Thymus (tissue), 14 donors: ENCODE measurements at places on chromosomes 3 and 15. TPM values are rescaled to one million over a fixed set of nuclear protein-coding genes. Genes with fewer than 3 reads are reported as not detected.

LMOD3 gene
- 0.14 TPM for total RNA-seq

DNA sequence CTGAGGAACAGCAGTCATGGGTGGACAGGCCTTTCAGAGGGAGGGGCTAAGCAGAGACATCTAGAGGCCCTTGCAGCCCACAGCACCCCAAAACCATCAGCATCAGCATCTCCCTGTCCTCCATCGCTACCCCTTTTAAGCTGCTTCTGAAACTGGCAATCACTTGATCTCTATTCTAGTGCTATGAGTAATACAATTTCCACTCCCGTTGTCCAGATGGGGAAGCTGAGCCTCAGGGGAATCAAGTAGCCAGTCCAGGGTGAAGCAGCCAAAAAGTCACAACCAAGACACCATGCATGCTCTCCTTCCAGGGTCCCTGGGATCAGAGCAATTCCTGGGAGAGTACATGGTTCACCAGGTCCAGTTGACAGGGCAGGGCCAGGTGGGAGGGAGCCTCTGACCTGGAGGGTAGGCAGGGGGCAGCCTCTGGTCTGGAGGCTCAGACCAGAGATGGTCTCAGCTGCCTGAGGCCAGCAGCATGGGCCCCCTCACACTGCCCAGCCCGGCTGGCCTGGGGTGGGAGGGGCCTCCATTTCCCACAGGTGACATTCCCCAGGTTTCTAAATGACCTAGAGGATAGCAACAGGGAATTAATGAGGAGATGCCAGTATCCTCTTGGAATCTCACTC is 30.0 kb downstream of the KLHL25 start:
- DNase-seq, result no peak

DNA sequence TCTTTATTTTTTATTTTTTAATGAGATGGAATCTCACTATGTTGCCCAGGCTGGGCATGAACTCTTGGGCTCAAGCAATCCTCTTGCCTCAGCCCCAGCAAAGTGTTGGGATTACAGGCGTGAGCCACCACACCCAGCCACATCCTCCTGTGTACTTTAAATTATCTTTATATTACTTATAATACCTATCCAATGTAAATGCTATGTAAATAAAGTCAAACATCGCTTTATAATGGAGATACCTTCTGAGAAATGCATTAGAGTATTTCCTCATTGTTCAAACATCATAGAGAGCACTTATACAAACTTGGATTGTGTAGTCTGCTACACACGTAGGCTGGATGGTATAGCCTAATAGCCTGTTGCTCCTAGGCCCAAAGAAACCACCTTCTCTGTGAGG is 41.4 kb upstream of the MAGI1 start:
- no peak for DNase-seq

SLC35A5 gene
- 25.9 TPM for total RNA-seq

DNA sequence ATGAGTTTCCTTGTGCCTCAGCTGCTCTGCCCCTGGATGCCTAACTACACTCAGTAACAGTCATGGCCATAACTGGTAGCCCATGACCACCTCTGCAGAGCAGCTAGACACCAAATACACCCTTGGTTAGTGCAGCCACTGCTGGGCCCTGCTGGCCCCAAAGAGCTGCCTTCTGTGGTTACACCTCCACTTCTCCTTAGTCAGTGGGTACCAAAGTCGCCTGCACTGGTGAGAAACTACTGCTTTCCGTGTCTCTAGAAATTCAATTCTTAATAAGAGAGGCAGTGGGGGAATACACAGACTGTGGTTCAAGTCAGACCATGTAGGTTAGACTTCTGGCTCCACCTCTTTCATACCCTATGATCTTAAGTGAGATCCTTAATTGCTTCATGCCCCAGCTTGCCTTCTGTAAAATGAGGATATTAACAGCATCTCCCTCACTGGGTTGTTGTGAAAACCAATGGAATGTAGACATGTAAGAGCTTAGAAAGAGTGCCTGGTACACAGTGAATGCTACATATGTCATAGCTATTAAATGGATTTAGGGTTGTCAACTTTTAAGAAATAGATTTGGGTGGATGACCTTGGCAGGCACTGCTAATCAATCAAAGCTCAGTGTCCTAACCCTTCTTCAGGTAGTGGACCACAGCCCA is 18.2 kb downstream of the HEG1 start:
- no peak for DNase-seq

GRCh38 chr3:190883973-190884832 is 21.7 kb upstream of the GMNC start:
- peak; percentile 31 for DNase-seq

DNA sequence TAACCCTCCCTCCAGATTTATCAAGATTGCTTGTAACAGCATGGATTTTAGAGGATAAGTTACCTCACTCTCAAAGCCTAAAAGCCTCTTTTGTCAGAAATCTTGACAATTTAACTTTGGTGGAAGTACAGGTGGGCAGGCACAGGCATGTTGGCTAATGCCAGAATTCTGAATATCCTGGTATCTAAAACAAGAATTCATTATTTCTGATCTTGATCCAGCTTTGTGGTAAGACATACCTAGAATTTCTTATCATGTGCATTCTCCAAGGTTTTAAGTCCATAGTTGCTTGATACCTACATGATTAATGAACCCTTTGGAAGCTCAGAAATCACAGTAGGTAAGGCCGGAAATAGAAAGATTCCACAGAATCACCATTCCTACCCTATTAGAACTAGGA is 109.9 kb upstream of the TTC14 start:
- no peak for DNase-seq

DNA sequence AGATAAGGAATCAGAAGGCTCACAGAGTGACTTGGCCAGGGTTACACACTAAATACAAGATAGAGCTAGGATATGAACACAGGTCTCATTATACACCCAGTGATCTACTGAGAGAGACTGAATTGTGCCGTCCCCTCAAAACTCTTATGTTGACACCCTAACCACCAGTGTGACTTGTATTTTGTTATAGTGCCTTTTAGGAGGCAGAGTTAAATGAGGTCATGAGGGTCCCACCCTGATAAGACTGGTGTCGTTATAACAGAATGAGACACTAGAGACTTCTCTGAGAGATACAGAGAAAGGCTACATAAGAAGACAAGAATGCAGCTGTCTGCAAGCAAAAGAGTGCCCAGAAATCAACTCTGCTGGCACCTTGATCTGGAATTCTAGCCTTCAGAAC is 12.6 kb downstream of the KPNA1 start:
- no peak for DNase-seq

DNA sequence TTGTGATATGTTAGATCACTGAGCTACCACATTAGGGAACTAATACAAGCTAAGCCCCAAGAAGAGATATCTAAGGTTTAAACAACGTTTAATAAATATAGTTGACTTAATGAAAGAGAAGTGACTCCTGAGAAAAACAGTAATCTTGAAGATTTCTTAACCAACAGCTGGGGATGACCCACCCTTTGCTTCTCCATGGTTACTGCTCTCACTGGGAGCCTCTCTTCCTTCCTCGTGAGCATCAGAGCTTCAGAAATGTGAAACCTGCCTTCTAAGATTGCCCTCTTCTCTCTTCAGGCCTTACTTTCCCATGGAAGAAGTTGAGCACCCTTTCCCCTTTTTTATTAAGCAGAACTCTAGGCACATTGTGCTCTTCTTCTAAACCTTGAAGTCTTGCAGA is 132.2 kb upstream of the NR2E3 start:
- no peak for DNase-seq

- DNase-seq, result no peak
Measured at GRCh38 chr3:135889443-135889842, 76.1 kb upstream of the PPP2R3A start.

DNA sequence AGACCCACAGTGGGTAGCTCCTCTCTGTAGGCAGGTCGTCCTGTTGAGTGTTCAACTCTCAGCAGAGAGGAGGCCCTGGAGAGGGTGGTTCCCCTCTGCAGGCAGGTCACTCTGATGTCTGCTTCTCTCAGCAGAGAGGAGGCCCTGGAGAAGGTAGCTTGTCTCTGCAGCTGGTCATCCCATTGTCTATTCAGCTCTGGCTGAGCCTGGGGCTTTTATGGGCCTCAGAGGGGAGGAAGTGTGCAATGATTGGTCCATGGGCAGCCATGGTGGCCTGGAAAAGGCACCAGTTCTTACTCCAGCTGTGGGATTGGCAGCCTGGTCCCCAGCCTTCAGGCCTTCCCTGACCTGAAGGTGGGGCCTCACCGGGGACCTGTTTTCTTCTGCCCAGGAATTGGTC is 52.9 kb downstream of the PPCDC start:
- no peak for DNase-seq

TMEM212 gene
- not detected for total RNA-seq

GPR27 gene
- total RNA-seq, result 0.05 TPM

DNA sequence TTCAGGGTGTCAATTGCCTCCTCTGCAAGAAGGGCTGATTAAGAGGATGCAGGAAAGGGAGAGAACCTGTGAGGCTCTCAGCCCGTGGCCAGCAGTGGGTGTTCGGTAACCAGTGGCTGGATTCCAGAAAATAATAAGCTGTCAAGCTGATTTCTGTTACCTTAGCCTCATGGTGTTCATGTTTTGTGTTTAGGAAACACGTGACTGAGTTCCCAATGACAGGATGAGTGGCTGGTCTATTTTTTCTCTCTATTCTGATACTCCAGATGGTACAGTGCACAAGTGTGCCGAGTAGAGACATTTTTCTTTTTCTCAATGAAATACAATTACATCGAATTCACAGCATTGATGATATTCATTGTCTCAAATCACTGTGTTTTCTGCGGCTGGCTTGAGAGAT is 43.6 kb downstream of the EDEM1 start:
- DNase-seq, result no peak

GRCh38 chr3:8885536-8886316 is 77.5 kb downstream of the RAD18 start:
- DNase-seq, result no peak

GRCh38 chr3:59559721-59560435 is 510.1 kb upstream of the CFAP20DC start:
- DNase-seq, result no peak

GRCh38 chr3:88010810-88011209 is 48.0 kb downstream of the CGGBP1 start:
- no peak for DNase-seq

GRCh38 chr15:74642348-74642733 is 26.7 kb downstream of the CLK3 start:
- no peak for DNase-seq

SOX14 gene
- total RNA-seq, result 0.09 TPM

- peak; percentile 66 for DNase-seq
Measured at GRCh38 chr15:51077221-51078153, 17.2 kb downstream of the TNFAIP8L3 start.

- DNase-seq, result no peak
Measured at GRCh38 chr15:92749216-92749615, 93.6 kb upstream of the FAM174B start.

HMCES gene
- total RNA-seq, result 33.2 TPM

- no peak for DNase-seq
Measured at GRCh38 chr3:37391679-37392078, 217.3 kb upstream of the LRRFIP2 start.

DNA sequence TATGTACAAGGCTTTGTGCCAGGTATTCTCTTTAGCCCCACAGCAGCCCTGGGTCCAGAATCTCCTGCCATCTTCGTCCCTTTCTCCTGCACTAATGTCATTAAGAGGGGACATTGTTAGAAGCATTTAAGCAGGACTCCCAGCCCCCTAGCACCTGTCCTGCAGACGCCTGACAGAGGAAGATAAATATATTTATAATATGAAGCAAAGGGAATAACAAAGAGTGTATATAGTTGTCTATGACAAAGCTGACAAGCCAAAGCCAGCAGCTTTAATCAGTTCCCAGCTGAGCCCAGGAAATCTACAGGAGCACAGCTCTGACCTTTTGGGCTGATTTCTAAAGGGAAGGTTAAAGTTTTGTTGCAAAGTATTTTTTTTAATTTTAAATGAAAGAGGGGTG is 96.0 kb downstream of the MEGF11 start:
- no peak for DNase-seq

GUCA1C gene
- not detected for total RNA-seq

SHC4 gene
- total RNA-seq, result 0.94 TPM

- DNase-seq, result no peak
Measured at GRCh38 chr3:187185759-187186158, 11.5 kb upstream of the RTP1 start.

GRCh38 chr3:84209474-84209873 is 749.3 kb upstream of the CADM2 start:
- no peak for DNase-seq

- DNase-seq, result no peak
Measured at GRCh38 chr3:76372497-76372896, 587.1 kb upstream of the ZNF717 start.

DNA sequence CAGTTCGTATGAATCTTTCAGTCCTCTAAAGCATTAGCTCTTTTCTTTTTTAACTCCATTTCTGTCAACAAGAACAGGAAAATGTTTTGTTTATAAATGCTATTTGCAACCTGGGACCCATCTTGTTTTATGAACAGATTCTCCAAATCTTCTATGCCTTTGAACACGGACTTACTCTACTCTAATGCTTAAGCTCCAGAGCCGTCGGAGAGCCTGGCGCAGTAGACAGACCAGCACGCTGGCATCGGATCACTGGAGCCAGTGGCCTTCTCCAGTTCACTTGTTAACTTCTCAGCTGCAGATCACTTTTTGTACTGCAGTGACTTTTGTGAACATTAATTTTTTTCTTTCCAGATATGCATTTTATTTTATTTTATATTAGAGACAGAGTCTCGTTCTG is 122.8 kb downstream of the GHSR start:
- no peak for DNase-seq

GRCh38 chr3:43525941-43526607 is 95.7 kb downstream of the ANO10 start:
- no peak for DNase-seq

DNA sequence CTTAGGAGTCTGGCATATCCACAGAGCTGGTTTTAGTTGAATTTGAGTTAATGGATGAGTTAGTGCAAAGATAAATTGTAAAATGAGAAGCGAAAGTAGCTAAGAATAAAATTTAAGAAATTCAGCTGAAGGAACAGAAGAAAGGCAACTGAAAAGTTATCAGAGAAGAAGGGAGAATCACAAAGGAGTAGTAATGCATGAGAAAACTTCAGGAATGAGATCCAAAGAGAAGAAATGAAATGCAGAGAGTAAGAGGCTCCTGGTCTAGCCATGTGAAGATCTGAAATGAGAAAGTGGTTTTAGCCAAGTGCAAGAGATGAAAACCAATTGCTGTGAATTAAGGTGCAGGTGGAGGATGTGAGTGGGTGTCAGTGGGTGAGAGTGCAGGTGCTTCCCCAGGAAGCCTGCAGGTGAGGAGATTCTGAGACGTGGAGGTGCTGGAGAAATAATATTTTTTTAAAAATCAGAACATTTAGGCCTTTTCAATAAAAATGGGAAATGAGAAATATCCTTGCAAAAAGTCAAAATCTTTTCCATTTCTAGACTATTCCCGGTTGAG is 18.5 kb downstream of the KBTBD8 start:
- DNase-seq, result peak; percentile 22

GRCh38 chr3:104368760-104369159 is 997.9 kb upstream of the ALCAM start:
- DNase-seq, result no peak

DNA sequence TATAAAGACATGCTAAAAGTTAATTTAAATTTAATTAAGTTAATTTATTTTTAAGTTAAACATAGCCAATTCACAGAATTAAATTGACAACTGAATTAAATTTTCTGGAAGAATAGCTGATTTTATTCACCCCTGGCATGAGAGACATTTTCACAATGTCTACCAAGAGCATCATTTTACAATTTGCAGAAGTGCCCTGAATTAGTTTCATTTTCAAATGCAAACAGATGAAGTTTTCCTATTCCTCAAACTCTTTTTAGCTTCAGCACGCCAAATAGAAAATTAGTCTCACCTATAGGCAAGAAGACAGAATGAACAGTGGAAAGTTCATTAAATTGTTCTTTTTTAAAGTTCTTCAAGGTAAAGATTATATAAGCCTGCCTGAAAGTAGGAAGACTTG is 259.3 kb downstream of the ZBBX start:
- no peak for DNase-seq
